ENCODE measurements at places on chromosomes 11 and 22. TPM values are rescaled to one million over a fixed set of nuclear protein-coding genes. Genes with fewer than 3 reads are reported as not detected.

DNA sequence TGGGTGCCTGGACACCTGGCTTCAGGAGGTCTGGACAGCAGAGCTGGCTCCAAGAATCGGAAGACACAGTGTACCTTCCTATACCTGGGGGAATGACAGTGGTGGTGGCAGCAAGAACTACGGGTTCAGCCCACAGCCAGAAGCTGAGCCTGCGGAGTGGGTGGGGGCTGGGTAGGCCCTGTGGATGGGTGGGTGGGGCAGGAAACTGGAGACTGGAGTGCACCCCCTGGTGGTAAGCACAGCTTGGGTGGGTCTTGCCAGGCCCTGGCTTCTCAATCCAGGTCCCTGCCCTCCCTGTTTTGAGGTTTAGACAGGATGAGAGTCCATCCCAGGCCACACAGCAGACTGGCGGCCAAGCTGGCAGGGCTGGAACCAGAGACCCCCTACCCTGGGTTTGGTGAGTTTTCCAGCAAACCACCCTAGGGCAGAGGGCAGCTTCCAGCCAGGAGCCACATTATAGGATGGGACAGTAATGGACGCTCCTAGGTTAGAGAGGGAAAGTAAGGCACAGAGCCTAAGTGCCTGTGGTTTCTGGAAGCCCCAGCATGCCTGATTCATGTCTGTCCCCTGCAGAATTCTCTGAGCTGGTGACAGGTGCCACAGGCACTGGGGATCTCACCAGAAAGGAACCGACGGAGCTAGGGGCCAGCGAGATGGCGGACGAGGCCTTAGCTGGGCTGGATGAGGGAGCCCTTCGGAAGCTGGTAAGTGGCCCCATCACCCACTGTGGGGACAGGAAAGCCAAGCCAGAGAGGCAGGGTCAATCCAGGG is 1.7 kb downstream of the SMTN start:
- peak; percentile 29 for DNase-seq
- H3K4me3 ChIP-seq = no peak overlapping the region
- no peaks in the 10 kb centered on the region for H3K27me3 ChIP-seq
- no peak overlapping the region for H3K27ac ChIP-seq

Gene SHISA8
- not detected for total RNA-seq

Gene IL17REL
- not detected for total RNA-seq

GRCh38 chr11:89612096-89612495 is 98.0 kb upstream of the TRIM77 start:
- H3K4me1 ChIP-seq = no peaks in the 10 kb centered on the region
- no peak for DNase-seq
- H3K27ac ChIP-seq = no peak overlapping the region
- no peak overlapping the region for H3K4me3 ChIP-seq
- H3K36me3 ChIP-seq = no peaks in the 10 kb centered on the region
- H3K27me3 ChIP-seq = no peaks in the 10 kb centered on the region

Gene FAM227A
- total RNA-seq = 0.44 TPM

DNA sequence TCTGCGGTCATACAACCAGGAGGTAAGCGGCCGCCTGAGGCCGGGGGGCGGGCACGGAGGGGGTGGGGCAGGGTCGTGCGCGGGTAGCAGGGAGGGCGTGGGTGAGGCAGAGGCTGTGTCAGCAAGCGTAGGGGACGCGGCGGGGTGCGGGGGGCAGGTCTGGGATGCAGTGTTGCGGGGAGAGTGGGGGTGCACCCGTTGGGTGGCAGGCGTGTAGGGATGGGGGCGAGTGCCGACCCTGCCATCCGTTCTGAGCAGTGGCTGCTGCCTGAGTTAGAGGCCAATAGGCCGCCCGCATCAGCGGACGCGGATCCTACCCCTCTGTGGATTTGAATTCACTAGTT is 1.4 kb downstream of the RIC8A start:
- peaks cover 42% of the 10 kb centered on the region for H3K4me1 ChIP-seq
- peak overlapping the region; percentile 98 for H3K27ac ChIP-seq
- H3K4me3 ChIP-seq = peak overlapping the region; percentile 95
- no peaks in the 10 kb centered on the region for H3K27me3 ChIP-seq

DNA sequence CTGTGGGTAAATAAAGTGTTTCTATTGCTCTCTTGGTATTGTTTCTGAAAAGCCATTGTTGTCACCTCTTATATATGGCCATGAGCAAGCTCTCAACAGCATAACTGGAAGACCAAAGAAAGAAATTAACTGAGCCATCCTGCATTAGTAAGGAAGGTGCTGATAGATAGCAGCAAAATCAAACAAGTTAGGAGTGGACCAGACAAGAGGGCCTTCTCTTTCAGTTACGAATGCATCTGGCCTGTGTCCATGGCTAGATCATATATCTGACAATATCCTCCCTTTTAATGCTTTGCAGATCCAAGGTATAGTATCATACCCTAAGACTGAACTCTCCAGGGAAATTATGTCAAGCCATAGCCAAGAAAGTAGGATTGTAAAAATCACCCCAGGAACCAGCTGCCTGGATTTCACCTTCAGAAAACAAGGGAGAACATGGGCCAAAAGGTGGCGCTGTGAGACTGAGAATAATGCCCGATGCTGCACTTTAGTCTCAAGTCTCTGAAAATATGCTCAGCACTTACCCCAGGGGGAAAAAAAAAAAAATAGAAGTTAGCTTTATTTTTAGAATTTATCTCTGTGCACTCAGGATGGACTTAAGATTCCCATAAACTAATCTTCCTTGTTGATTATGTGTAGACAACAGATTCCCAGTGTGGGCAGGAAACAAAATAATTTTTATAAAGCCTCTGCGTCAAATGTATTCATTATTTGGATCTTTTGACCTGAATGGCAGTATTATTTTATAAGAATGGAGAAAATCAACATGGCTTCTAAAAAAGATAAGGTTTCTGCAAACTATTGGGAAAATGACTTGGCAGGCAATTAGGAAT is 415.1 kb downstream of the ETS1 start:
- no peaks in the 10 kb centered on the region for H3K27me3 ChIP-seq
- H3K27ac ChIP-seq = no peak overlapping the region
- H3K4me3 ChIP-seq = no peak overlapping the region
- peak; percentile 75 for DNase-seq
- no peaks in the 10 kb centered on the region for H3K36me3 ChIP-seq

Gene IGSF22
- 5.3 TPM for total RNA-seq

Measured in CD4-positive, alpha-beta memory T cell (primary cell).